ENCODE measurements at places on chromosomes 2 and 18. TPM values are rescaled to one million over a fixed set of nuclear protein-coding genes. Genes with fewer than 3 reads are reported as not detected.

Gene KATNAL2
- total RNA-seq, result 3.1 TPM

Gene CDK15
- total RNA-seq, result not detected

Gene TBR1
- total RNA-seq, result 132 TPM

Gene NRP2
- total RNA-seq, result 37.9 TPM

Gene VWC2L
- 7.8 TPM for total RNA-seq

Gene EDAR
- not detected for total RNA-seq

Gene TRIM43
- not detected for total RNA-seq

Gene FAM124B
- total RNA-seq, result 6.9 TPM

Gene ARID5A
- 2.2 TPM for total RNA-seq

Gene GPR39
- total RNA-seq, result 10.0 TPM

Gene LIPG
- total RNA-seq, result 25.7 TPM

Gene TTN
- 6.3 TPM for total RNA-seq

Gene RHBDD1
- total RNA-seq, result 20.7 TPM

Gene GALNT14
- total RNA-seq, result 16.0 TPM

Gene PFN4
- total RNA-seq, result 1.6 TPM

Gene C1QL2
- 1.6 TPM for total RNA-seq

Gene ZNF804A
- 24.1 TPM for total RNA-seq

Gene SERPINB12
- not detected for total RNA-seq

Gene RAB10
- total RNA-seq, result 130 TPM

Gene RBFA
- total RNA-seq, result 100 TPM

Gene GPR75
- 27.2 TPM for total RNA-seq

Gene TMEM37
- total RNA-seq, result not detected

Gene SF3B6
- 86.1 TPM for total RNA-seq

Gene D2HGDH
- 11.9 TPM for total RNA-seq

Gene C2orf81
- 1.6 TPM for total RNA-seq

Gene GRP
- 18.5 TPM for total RNA-seq

Gene GPR45
- 0.94 TPM for total RNA-seq

Gene NPAS2
- total RNA-seq, result 10.6 TPM

Gene AGXT
- total RNA-seq, result not detected

Gene TGFA
- total RNA-seq, result 7.5 TPM

Gene HOXD10
- total RNA-seq, result not detected

Gene TEX44
- not detected for total RNA-seq

Gene DYNAP
- not detected for total RNA-seq

Gene POMC
- 2.8 TPM for total RNA-seq
